ENCODE measurements at places on chromosomes 12 and 14.
A peak's percentile ranks its signal among the peaks of the same experiment; 100 is the strongest.

DNA sequence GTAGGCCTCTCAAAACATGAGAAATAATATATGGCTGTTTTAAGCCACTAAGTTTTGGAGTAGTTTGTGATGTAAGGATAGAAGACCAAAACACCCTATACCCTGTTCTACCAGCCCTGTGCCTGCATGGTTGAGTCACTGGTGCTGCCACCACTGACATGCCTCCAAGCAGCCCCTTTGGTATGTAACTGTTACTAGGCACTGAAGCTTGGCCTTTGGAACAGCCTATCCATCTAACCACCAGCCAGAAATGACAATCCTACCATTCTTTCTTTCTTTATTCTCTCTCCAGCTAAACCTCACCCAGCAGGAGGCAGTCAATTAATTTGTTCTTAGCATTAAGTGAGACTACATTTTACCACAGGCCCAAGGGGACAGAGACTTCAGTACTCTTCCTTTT is 240.3 kb downstream of the MSRB3 start:
- DNase-seq: no peak

DNA sequence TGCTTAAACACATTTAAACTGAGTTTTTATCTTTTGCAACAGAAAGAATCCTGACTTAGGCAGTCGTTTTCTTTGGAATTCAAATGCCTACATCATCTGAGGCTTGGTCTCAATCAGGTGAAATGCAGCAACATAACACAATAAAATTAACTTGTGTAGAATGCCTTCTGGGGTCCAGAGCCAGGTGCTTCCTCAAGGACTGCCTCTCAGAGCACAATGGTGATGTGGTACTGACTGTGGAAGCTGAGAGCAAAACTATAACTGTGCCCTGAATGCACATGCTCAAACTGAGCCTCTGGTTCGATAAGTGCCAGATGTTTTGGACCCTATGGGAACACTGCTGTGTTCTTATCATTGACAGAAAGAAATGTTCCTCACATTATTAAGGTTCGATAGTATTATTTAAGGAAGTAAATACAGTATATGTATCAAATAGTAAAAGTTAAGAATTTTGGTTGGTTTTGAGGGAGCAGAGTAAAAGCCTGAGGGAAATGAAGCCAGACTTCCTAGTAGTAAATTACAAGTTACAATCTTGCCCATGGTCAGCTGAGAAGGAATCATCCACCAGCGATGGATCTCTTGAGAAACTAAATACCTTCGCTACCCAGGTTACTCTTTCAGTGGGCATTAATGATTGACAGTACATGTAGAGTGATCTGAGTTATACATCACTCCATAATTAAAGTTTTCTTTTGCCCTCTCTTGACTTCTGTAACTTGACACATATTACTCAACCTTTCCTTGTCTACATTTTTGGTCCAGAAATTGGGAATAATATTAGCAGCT is 122.9 kb upstream of the ATP2B1 start:
- no peak for DNase-seq

DNA sequence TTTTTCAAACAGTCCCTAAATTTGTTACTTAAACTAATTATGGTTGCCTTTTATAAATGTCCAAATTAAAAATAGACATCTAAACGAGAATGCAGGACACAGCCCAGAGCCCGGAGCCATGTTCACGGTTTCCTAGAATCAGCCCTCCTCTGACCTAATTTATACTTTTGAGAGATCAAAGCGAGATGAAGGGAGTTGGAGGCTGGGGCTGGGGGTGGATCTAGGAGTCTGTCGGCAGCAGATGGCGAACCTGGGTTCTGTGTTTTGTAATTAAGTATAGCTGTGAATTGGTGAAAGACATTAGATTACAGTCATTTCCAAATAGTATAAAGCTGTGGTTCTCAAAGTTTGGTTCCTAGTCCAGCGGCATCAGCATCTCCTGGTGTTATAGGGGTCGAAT is 210.1 kb downstream of the SLC41A2 start:
- DNase-seq: no peak

GRCh38 chr12:101795786-101796185 is 35.0 kb downstream of the GNPTAB start:
- DNase-seq: no peak

GRCh38 chr12:106329231-106329982 is 26.9 kb downstream of the TCP11L2 start:
- no peak for DNase-seq

GRCh38 chr14:93234798-93235197 is 27.7 kb downstream of the UBR7 start:
- no peak for DNase-seq

GRCh38 chr12:85820101-85820500 is 16.1 kb downstream of the RASSF9 start:
- no peak for DNase-seq

DNA sequence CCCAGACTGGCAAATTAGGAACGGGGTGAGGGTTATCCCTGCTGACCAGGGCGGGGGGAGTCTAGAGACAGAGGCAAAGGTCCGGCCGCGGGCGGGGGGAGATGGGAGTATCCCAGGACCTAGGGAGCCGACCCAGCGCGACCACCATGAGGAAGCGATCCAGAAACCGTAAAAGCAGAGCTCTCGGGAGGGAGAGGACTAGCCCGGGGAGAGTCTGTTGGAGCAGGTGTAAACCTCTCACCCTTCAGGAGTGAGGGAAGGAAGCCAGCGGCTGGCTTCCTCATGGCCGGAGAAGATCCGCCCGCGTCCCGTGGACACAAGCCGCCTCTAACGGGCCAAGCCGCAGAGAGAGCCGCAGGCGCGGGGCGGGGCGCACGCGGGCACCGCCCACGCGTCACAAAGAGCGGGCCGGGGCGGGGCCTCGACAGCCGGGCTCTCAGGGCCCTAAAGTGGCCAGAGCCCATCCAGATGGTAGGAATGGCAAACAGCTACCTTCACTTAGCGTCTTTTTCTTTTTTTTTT is at the start of gene ACRBP:
TSS of gene ACRBP (minus strand) at position 350 of the 522 bp plus-strand sequence. CDS start at position 284, 66 bp downstream.
- peak; percentile 69 for DNase-seq

- no peak for DNase-seq
Observed at GRCh38 chr14:61174987-61175386, 106.2 kb downstream of the TMEM30B start.

- no peak for DNase-seq
Observed at GRCh38 chr14:23398348-23398747, 9.7 kb downstream of the MYH6 start.

DNA sequence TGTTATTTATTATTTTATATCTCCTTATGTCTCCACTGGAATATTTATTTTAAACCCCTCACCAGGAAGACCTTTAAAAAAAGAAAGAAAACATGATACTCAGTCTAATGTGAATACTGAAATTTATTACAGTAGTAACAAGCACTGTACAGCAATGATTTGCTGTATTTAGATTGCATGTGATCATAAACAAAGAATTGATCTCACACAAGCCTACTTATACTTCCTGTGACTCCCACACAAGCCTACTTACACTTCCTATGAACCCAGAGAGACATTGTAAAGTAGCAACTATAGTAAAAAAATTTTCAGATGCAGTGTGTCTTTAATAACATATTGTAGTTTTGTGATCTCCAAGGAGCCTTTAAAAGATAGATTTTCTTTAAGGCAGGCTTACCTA is 142.7 kb upstream of the SYT1 start:
- DNase-seq: no peak

- peak; percentile 26 for DNase-seq
Observed at GRCh38 chr14:68787092-68787992, 5.5 kb downstream of the ZFP36L1 start.

DNA sequence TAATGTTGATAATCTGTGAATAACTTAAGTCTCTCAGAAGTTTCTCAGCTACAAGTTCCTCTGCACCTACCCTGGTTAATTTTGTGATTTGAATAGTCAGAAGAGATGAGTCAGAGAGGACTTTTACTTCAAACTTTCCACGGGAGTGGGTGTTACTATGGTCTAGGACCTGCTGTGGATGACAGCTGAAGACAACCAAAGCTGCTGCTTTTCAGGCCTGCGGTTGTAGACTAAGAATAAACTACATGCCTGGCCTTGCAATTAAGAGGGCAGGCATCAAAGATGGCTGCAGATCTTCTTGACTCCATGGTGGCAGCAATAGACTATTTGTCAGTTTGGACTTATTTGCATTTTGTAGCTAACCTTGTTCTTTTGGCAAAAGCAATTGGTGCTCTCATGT is 227.1 kb upstream of the KRR1 start:
- DNase-seq: peak; percentile 18

DNA sequence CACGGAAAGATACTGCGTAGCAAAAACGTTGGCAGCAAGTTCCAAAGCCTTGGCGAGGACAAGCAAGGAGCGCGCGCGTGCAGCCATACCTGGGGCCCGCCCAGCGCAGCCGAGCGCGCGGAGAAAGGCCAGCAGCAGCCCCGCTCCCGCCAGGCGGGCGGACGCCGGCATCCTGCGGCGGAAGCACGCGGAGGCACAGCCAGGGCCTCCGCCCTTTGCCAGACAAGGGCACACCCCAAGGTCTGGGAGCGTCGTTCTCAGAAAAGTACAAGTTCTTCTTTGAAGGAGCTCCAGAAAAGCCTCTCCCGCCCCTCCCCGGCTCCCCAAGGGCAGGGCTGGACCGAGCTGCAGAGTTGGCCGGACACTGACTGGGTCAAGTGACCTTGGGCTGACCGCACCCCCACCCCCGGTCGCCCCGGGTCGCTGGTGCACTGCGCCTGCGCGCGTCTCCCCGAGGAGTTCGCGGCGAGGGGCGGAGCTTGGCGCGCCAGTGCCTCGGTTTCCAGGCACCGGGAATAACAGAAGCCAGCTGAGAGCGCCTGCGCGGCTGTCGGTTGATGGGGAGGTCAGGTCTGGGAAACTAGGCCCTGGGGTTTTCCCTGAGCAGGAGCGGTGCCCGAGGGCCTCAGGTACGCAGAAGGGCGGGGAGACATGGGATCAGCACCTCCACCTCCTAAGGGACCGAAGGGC is at the start of gene ZC2HC1C:
TSS of gene ZC2HC1C (plus strand) at position 521 of the 690 bp plus-strand sequence. CDS start 933 bp downstream, outside the sequence.
- peak; percentile 73 for DNase-seq

DNA sequence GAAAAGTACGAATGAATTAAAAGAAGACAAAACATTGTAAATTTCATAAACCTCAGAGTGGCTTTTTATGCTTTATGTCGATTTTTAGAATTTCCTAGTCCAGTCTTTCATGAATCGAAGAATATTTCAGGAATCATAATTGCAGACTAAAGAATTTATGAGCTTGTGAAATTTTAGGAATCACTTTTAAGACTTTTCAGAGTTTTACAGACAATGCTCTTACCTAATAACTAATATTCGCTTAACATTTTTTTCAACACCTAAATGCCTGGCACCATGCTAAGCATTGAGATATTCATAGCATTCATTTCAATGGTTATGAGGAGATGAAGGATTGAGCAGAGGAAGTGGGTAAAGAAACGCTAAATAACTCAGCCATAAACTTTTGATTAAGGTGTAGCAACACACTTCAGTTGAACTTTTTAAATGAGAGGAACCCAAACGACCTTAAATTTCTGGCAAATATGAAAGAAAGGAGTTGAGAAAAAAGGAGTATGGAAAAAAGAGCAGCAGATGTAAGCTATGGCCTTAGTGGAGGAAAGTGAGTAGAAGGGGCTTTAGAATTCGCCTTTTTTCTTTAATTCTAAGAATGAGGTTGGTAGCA is 739 bp upstream of the USP44 start:
- DNase-seq: no peak

GRCh38 chr12:1840981-1841425 is 20.6 kb downstream of the LRTM2 start:
- no peak for DNase-seq

DNA sequence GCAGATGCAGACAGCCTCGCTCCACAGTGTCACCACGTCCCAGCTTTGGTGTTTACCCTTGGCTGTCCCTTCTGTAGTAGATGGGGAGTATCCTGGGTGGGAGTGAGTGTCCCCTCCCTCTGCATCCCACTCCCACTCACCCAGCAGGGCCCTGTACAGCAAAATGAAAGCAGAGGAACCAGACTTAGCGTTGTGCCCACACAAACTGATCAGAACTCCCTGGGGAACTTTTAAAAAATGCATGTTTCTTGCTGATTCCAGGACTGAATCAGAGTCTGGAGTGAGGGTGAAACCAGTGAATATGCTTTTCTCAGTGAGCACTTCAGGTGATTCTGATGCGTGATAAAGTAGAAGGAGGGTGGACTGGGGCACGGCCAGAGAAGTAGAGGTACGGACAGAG is 2.9 kb downstream of the ACVRL1 start:
- no peak for DNase-seq

DNA sequence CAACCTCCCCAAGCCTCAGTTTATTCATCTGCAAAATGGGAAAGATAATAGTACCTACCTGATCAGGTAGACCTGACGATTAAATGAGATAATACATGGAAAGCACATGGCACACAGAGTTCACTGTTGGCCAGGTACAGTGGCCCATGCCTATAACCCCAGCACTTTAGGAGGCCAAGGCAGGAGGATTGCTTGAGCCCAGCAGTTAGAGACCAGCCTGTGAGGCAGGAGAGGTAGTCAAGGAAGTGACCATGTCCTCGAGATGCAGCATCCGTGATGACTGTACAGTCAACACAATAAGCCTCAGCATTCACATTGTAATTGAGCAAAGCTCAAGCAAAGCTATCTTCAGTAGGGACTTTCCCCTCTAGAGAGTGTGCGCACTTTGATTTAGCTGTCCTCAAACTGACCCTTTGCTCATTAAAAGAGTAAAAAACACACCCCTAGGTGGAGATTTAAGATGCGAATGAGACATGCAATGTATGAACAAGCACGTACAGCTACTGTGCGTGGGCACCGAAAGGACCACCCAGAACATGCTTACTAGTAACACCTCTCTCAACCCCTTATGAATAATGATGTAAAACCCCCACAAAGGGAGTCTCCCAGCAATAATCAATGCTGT is 9.9 kb downstream of the ISCU start:
- no peak for DNase-seq

DNA sequence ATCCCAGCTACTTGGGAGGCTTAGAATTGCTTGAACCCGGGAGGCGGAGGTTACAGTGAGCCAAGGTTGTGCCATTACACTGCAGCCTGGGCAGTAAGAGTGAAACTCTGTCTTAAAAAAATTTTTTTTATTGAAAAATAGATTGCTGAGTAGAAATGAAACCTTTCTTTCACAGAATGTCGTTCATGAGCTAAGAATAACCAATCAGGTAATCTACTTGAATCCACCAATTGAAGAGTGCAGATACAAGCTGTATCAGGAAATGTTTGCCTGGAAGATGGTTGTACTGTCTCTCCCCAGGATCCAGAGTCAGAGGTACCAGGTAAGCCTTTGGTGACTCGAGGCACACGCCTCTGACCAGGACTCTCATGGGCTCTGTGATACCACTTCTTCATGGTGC is 27.0 kb downstream of the DYNC1H1 start:
- no peak for DNase-seq

DNA sequence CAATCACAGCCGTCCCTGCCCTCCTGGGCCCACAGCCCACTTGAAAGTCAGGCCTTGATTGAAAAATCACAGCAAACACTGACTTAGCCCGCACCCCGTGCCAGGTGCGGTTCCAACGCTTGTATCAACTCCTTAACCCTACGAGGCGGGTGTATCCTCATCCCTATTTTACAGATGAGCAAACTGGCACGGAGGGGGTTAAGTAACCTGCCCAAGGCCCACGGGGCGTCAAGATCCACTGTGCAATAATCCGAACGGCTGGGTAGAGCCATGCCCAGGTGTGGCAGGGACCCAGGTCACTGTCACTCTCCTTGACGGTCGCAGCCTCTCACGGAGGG is 583 bp downstream of the DNAH10 start:
- no peak for DNase-seq

- no peak for DNase-seq
Observed at GRCh38 chr12:103801709-103802585, 39.1 kb downstream of the NT5DC3 start.

- no peak for DNase-seq
Observed at GRCh38 chr12:3257411-3257810, 180.2 kb downstream of the TSPAN9 start.
